NCI-H748 treated with DMSO at 0.1 percent for 48 hours (cell line): ENCODE measurements at places on chromosomes 11 and 22.

DNA sequence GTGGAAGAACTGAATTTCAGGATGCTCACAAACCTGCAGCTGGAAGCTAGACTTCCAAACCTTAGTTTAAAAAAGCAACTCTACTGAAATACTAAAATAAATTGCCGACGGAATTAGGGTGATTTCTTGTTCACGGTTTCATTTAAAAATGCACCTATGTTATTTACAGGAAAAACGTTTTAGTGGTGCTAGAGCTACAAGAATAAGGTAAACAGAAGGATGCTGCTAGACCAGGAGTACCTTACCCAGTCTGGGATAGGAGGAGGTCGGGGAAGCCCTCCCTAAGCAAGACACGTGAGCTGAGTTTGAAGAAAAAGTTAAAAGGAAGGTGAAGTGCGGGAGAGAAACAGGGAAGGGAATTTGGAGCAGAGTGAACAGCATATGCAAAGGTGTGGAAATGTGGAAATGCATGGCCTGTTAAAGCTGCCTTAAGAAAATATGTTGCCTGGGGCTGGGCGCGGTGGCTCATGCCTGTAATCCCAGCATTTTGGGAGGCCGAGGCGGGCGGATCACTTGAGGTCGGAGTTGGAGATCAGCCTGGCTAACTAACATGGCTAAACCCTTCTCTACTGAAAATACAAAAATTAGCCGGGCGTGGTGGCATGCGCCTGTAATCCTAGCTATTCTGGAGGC, 1.4 kb upstream of the FTH1 start:
- no peak for DNase-seq

DNA sequence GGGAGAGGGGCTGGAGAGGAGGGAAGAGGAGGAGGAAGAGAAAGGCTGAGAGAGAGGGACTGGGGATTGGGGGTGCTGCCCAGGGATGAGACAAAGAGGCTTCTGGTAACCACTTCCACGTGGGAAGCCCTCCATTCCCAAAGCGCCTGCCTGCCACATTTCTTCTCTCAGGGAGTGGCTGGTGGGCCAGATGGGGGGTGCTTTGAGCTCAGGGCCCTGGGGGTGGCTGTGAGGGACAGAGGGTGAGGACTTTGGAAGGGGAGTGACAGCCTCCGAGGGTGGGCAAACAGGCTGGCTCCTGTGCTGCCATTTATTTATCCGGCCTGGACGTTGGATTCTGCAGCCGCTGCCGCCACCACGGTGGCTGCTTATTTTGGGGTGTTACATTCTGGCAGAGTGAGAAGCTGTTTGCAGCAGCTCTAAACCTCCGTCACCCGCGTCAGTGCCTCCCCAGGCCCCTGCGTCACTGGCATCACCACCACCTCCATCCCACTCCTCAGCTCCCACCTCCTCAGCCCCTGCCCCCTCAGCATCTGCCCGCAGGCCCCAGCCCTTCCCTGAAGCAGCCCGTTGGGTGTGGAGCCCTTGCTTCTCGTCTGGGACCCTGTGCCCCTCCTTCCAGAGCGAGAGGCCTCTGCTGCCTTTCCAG, 1.6 kb downstream of the RTN4RL2 start:
- no peak for DNase-seq

DNA sequence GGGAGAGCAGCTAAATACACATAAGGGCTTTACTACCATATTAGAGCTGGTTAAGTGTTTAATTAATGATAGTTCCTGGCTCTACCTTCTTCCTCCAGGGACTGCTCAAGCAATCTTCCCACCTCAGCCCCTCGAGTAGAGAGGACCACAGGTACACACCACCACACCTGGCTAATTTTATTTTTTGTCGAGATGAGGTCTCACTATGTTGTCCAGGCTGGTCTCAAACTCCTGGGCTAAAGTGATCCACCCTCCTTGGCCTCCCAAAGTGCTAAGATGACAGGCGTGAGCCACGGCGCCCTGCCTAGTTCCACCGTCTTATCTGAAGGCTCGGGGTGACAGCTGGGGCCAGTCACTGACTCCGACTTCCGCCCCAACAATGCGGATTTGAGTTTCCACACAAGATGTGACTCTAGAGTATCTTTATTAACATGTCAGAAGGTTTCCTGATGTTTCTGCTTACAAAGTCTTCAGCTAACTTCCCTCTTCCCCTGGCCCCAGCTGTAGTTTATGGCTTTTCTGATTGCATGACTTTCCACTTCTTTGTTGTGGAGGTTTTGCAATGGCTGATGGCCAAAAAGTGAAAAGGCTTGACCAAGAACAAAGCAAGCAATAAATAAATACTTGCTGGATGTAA, 16.8 kb downstream of the TPST2 start:
- DNase-seq = no peak

GRCh38 chr11:109034339-109034696, 369.4 kb downstream of the DDX10 start:
- DNase-seq = no peak

- no peak for DNase-seq
Observed at GRCh38 chr22:17918840-17919239, 105.5 kb downstream of the MICAL3 start.

GRCh38 chr22:32473388-32473952, 1.1 kb upstream of the FBXO7 start:
- peak; percentile 71 for DNase-seq

GRCh38 chr11:209275-210121, 2.0 kb downstream of the RIC8A start:
- no peak for DNase-seq

- peak; percentile 40 for DNase-seq
Observed at GRCh38 chr11:3796801-3797328, 489 bp downstream of the NUP98 start.

GRCh38 chr11:34154059-34154875, 48.8 kb downstream of the NAT10 start:
- no peak for DNase-seq

GRCh38 chr11:3795131-3796001, 2.0 kb downstream of the NUP98 start:
- DNase-seq = no peak

GRCh38 chr11:37343290-37343689, 745.3 kb upstream of the RAG2 start:
- no peak for DNase-seq

GRCh38 chr11:64324692-64325469, 7.0 kb downstream of the PRDX5 start:
- no peak for DNase-seq

DNA sequence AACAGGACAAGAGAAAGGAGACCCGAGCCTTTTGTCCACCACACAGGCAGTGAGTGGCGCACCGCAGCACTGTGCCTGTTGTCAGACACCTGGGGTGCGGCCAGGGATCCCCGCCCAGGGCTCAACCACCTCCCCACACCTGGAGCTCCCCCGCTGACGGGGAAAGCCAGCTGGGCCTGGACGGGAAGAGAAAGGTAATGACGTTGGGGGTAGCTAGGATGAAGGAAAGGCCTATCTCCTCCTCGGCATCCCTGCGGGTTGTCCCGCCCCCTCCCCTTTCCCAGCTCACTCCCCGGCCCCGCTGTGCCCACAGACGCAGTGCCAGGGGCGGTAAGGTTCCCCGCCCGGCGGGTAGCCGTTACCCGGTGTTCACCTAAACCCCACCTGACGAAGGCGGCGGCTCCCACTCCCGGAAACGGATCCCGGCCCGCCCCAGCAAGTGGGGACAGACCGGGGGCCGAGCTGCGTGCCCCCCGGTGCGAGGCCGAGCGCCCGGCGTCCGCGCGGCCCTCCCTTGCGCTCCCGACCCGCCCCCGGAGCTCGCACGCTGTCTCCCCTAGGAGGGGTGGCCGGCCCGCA, 495 bp downstream of the HYOU1 start:
- DNase-seq = no peak
